ENCODE measurements at places on chromosomes 4 and X. TPM values are rescaled to one million over a fixed set of nuclear protein-coding genes. Genes with fewer than 3 reads are reported as not detected.

DNA sequence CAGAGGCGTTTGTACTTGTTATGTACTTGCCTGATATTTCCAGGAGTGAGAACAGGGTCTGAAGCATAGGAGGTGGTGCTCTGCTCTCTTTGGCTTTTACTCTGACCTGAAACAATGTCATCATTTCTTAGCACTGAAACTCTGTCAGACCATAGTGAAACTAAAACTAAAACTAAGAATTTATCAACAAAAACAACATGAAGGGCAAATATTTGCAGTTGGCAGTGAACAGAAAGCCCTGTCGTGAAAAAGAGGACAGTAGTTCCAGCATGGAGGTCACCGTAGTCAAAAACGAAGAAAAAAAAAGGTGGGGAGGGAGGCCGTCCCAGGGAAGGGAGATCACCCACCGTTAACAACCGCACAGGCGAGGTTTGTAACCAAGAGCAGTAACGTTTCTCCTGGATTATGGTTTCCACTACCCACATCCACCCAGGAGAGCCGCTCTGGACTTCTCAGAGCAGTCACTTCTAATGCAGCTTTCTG lies 97.5 kb downstream of the ANK2 start:
- no peak for DNase-seq

The CLNK gene
- total RNA-seq = not detected

- no peak for DNase-seq
Observed at GRCh38 chr4:150217808-150218207, 139.6 kb downstream of the DCLK2 start.

DNA sequence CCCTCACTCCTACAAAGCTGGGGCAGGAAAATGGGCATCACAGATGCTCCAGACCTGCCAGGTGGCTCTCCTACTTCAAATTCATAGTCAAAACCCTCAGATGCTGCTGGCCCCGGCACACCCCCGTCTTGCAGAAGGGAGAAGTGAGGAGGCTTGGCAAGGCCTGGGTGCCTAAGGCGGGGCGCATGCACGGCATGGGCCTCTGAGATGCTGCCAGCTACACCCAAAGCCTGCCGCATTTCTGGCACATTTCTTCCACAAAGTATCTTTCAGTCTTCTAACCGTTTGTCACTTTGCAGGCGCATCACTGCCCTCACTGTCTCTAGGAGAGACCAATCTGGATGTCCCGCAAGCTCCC lies 19.6 kb downstream of the WDR1 start:
- DNase-seq = no peak

- DNase-seq = no peak
Observed at GRCh38 chr4:155565776-155566175, 100.9 kb upstream of the GUCY1A1 start.

The SLC6A8 gene
- total RNA-seq = 123 TPM

The NAP1L3 gene
- 34.6 TPM for total RNA-seq

The SPP1 gene
- total RNA-seq = 14.2 TPM

GRCh38 chrX:27915617-27916016 lies 65.6 kb downstream of the DCAF8L1 start:
- no peak for DNase-seq

The UGT2B7 gene
- total RNA-seq = 0.82 TPM

DNA sequence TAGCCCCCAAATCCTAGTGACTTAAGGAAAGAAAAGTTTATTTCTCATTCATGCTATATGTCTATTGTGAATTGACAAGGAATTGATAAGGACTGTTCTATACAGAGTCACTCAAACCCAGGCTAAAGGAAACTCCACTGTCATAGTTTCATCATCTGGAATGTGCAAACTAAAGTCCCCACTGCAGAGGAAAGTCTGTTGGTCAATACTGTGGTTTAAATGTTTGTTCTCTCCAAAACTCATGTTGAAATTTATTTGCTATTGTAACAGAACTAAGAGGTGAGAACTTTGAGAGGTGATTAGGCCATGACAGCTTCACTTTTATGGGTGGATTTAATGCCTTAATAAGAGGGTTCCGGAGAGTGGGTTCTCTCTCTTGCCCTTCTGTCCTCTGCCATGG lies 149.6 kb downstream of the COX18 start:
- DNase-seq = no peak

The RPL39 gene
- 2,088 TPM for total RNA-seq

The FGF5 gene
- not detected for total RNA-seq

The DCK gene
- total RNA-seq = 21.0 TPM

- peak; percentile 20 for DNase-seq
Observed at GRCh38 chr4:16289897-16290554, 63.8 kb upstream of the TAPT1 start.

GRCh38 chr4:184310171-184310567 lies 92.5 kb upstream of the ENPP6 start:
- no peak for DNase-seq

The ZNF718 gene
- 14.4 TPM for total RNA-seq

DNA sequence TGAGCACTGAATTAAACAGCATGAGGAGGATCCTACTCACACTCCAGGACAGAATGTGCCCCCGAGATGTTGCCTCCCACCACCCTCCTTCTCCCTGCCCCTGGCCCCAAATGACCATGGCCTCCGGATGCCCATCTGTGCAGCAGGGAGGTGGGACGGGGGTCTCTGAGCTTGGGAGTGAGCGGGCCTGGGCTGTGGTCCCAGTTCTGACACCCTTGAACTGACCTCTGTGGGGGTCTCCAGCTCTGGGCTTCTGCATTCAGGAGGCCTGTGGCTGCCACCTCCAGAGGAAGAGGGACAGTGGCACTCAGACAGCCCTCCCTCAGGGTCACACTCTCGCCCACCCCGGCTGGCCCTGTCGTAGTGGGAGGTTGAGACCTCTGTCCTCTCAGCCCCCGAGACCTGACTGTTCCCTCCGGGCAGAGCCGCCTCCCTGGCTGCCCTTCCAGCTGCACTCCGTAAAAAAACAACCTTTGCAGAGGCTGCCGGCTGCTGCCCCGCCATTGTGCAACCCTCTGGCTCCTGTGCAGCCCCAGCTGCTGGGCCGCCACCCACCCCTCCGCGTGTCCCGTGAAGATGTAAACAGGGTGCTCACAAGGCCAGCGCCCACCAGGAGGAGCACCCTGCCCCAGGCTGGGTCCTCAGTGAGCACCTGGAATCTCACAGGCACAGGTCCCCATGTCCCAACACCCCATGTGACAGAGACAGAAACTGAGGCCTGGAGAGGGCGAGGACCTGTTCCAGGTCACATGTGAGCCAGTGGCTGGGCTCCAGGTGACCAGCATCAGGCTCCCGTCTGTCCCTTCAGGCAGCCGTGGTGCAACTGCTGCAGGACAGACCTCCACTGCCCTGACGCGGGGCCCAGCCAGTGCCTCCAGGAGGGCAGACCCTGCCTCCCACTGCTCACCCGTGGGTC lies 39.6 kb downstream of the HTRA3 start:
- no peak for DNase-seq

The MAGEE1 gene
- 8.1 TPM for total RNA-seq

- DNase-seq = no peak
Observed at GRCh38 chrX:1397441-1398270, 5.7 kb upstream of the SLC25A6 start.

- DNase-seq = no peak
Observed at GRCh38 chr4:122842984-122843531, 16.4 kb downstream of the FGF2 start.

DNA sequence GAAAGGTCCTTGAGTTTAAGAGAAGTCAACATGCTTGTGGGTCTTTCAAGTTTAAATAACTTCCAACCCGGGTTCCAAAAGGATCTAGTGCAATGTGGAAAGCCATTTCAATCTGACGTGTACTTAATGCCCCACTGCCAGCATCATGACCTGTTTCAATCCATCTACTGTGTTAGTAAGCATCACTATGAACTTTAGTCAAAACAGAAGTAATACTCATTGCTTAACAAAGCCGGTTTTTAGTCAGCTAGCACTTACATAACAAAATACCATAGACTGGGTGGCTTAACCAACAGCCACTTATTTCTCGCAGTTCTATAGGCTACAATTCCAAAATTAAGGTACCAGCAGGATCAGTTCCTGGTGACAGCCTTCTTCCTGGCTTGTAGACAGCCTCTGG lies 677.5 kb downstream of the DMD start:
- DNase-seq = no peak

DNA sequence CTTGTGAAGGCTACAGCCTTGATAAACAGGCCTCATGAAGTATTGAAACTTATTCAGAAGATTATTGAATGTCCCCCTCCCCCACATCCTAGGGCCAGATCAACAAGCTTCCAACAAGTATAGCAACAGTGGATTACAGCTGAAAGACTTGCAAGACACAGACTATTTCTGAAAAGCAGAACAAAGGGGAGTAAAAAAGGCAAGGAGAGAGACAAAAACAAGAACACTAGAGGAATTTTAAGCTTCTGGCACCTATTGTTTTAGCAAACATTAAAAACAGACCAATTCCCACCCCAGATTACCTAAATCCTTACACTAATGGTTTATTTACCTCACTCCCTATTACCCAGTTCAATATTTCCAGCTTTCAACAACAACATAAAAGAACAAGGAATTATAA lies 446.3 kb upstream of the FSTL5 start:
- no peak for DNase-seq

- no peak for DNase-seq
Observed at GRCh38 chrX:44415639-44416386, 72.3 kb upstream of the EFHC2 start.

DNA sequence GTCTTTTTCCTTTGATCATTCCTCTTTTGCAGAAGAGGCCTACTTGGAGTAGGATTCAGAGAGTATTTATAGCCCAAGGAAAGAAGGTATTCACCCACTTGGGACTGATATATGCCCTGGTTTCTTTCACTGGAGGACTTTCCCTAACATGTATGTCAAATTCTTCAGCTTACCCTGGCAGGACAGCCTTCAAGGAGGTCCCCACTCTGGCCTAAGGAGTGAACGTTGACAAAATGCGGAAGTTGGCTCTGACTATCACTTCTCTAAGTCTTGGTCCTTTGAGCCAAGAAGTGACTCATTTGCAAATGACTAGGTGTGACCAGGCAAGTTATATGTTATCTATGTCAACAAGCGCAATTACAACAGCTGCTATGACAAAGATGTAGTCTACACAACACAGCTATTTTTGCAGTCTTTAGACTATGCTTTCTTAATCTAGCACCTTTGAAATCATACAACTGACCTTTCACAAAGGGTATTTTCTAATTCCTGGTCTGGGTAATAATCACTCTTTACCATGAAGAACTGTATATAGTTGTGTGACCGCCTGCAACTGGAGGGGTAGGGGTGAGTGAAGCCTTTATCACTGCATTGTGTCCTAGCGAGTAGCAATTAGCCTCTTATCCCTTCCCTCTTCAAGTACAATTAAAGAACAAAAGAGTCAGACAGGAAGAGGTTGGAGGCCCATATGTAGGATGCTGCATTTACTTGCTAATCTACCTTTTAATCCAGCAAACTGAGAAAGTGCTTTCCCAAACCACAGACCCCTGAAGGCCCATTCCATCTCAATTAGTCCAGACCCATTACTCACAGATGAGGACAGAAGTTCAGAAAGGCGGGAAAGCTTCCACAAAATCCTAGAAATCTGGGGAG lies 50.1 kb downstream of the RASGEF1B start:
- no peak for DNase-seq

DNA sequence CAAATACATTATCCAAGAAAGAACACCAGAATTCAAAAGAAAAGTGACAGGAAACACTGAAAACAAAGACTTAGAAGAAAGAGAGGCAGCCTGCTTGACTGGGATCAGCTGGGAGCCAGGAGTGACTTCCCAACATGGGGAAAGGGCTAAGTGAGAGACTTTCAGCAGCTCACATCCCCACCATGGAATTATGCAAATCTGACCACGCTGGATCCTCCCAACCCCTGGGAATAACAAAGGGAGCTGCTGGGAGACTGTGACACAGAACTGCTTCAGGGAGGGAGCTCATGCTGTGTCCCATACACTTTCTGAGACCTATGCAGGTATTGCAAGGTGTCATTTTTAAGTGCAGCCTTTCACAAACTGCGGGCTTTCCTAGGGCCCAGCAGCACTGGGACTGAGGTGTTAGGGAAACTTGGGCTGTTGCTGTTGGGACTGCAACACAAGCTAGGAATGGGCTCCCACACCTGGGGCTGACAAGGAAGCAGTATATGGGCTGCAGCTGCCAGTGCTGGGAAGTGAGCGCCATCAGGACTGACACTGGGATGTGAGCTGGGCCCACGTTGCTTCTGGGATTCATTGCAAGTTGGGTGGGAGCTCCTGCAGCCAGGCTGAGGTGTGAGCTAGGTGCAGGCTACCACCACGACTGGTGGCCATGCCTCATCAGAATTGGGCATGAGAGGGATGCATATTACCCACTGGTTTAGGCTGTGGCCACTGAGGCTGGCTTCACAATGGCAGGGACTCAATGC lies 139.1 kb downstream of the KDR start:
- no peak for DNase-seq

- peak; percentile 12 for DNase-seq
Observed at GRCh38 chr4:146916479-146917076, 29.1 kb downstream of the TTC29 start.

GRCh38 chr4:175087145-175087544 lies 169.0 kb downstream of the ADAM29 start:
- no peak for DNase-seq
